NCI-H69 (cell line): ENCODE measurements at places on chromosomes 4 and X.

- no peak for DNase-seq
Measured at GRCh38 chr4:12186526-12186925, 757.8 kb upstream of the HS3ST1 start.

- no peak for DNase-seq
Measured at GRCh38 chrX:50971395-50971794, 60.9 kb downstream of the BMP15 start.

GRCh38 chrX:140724736-140725135, 15.2 kb downstream of the LINC00632 start:
- DNase-seq = no peak

GRCh38 chr4:98544818-98545414, 113.5 kb downstream of the TSPAN5 start:
- no peak for DNase-seq

DNA sequence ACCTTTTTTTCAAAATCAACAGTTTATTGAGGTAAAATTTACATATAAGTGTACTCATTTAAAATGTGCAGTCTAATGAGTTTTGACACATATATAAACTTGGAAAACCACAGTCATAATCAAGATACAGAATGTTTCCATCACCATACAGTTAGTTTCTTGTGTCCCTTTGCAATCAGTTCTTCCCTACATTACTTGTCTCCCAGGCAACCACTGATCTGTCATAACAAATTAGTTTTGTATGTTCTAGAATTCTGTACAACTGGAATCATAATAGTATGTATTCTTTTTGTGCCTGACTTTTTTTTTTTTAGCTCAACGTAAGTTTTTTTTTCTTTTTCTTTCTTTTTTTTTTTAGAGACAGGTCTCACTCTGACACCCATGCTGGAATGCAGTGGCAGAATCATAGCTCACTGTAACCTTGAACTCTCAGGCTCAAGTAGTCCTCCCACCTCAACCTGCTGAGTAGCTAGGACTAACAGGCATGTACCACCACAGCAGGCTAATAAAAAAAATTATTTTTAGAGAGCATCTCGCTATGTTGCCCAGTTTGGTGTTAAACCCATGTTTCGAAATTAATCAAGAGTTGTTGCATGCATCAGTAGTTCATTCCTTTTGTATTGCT, 26.9 kb downstream of the ARFIP1 start:
- DNase-seq = no peak

DNA sequence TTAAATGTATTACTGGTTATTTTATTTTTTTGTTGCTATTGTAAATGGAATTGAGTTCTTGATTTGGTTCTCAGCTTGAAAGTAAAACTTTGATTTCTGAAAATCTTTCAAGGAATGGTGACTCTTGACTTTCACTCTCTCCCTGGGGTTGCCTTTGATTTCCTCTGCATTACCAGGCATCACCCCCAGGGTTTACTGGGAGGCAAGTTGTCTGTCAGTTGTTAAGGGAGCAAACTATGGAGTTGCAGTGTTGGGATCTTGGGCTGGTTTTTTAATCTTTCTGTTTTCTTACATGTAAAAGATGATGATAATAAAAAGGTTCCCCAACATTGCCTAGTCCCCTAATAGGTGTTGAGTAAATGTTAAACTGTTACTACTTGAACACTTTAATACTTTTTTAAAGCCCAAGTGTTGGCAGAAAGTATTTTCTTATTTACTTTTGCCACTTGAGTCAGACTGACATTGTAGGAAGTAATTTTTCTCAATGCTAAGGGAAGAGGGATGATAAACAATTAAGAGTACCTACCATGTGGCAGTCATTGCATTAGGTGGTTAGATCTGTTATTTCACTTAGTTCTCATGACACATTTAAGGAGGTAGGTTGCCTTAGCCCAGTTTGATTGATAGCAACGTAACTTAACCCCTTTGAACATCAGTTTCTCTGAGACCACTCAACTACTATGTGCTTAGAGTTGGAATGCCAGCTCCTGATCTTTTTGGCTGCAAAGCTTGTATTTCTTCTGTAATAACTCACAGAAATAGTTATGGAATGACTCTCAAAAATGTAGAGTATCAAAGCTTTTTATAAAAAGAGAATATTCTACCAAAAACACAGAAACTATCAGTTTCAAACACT, 67.1 kb downstream of the DCLK2 start:
- DNase-seq = peak; percentile 8

DNA sequence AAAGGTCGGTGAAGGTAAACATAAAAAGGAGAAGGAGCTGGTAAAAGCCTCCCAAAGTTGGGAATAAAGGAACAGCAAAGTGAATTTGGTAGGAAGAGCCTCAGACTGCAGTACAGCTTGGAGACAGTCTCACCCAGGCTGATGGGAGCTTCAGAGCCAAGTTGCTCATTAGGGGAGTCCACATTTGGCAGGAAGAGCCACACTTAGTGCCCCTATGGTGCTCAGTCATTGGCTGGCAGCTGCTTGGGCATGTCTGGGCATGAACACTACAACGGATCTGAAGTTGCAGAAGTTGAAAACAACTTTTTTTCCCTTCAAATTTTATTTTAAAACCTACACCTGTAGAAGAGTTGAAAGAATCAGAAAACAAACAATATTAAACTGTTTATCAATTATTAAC, 2497.3 kb downstream of the ARAP2 start:
- peak; percentile 21 for DNase-seq
